ENCODE measurements at places on chromosomes 2 and 18.

- peak; percentile 84 for DNase-seq
These were observed 98.7 kb downstream of the COPS8 start for GRCh38 chr2:237184192-237184918.

- DNase-seq = no peak
These were observed 1246.6 kb upstream of the LRRTM1 start for GRCh38 chr2:81551040-81551634.

- DNase-seq = no peak
These were observed 4.2 kb downstream of the ALPI start for GRCh38 chr2:232460171-232460570.

GRCh38 chr2:109427661-109428091 lies 186.1 kb downstream of the SEPTIN10 start:
- no peak for DNase-seq

DNA sequence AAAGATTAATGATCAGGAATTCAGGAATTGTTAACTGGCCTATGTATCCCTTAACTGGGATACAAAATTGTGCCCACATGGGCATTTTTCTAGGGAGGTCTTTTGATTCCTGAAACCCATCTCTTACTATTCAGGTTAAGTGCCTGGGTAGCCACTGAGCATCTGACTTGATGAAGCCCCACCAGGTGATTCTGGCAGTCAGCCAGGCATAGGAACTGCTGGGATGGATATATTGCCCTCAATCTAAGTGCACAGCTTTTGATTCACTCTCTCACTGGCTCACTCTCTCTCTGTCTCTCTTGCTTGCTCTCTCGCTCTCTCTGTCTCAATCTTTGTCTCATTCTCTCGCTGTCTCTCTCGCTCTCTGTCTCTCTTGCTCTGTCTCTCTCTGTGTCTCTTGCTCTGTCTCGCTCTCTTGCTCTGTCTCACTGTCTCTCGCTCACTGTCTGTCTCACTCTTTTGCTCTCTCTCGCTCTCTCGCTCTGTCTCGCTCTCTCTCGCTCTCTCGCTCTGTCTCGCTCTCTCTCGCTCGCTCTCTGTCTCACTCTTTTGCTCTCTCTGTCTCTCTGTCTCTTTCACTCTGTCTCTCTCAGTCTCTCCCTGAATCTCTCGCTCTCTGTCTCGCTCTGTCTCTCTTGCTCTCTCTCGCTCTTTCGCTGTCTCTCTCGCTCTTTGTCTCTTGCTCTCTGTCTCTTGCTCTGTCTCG lies 22.3 kb downstream of the INPP1 start:
- no peak for DNase-seq

DNA sequence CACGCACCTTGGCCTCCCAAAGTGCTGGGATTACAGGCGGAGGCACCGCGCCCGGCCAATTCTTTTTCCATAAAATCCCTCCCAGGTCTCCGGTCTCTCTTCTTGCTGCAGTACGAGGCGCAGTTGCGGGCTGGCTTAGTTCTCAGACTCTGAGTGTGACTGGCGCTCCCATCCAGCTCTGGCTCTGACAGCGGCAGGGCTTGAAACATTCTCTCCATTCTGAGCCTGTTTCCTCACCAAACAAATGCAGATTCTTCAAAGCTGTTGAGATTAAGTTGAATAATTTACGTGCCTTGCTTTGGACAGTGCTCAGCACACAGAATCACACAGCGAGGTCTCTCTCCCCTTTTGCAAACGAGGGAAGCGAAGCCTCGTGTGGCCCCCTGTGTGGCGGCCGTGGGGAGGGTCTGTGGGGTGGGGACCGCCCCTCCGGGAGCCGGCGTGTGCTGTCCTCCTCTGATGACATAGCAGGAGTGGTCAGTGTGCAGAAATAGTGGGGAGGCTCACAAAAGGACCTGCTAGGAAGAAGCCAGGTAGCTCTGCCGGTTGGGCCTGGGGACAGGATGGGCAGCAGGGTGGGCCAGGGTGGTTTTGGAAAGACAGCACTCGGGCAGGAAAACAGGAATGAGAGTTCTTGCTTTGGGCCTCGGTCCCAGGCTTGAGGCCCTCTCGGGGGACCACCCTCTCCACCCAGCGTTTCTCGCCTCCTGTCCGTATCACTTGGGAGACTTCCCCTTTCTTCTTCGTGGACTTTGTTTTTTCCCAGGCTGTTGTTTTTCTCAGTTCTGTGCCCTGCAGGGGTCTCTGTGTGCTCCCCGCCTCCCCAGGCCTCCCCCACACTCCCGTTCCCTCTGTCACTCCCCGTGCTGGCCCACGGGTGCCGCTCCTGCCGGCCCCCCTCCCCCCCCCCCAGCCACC lies 75.0 kb downstream of the KCNG2 start:
- no peak for DNase-seq

- peak; percentile 89 for DNase-seq
These were observed 107.6 kb upstream of the MAP3K20 start for GRCh38 chr2:172968061-172968469.

- DNase-seq = no peak
These were observed 1.6 kb downstream of the WDR7 start for GRCh38 chr18:56652802-56653201.

DNA sequence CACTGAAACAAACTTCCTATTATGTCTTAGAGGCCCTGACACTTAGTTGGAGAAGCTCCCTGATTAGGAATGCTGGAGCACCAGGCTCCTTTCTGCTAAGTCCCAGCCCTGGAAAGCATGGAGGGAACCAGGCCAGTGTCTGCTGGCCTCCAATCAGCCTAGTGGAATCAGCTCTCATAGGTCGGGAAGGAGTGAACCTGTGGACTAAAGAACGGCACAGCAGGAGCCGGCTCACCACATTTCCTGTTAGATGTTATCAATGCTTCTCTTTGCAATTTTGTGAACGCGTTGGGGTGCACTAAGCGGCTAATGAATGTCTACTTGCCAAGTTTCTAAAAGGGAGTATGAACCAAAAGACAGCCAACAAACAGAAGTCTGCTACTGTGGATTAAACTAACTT lies 296.6 kb downstream of the NAPG start:
- DNase-seq = no peak

DNA sequence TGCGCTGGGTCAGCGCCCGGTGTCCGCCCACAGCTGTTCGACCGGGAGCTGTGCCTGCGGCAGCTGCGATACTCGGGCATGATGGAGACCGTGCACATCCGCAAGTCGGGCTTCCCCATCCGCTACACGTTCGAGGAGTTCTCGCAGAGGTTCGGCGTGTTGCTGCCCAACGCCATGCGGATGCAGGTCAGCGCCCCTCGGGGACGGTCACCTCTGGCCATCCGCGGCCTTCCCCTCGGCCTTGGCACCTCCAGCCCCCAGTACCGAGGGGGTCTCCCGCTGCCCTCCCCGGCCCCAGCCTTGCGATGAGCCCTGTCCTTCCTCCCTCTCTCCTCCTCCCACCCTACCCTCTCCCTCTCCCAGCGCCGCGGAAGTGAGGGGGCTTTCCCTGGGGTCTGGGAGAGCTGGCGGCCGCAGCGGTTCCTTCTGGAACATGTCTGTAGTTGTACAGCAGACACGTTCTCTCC lies 53.2 kb upstream of the GPR17 start:
- DNase-seq = no peak

DNA sequence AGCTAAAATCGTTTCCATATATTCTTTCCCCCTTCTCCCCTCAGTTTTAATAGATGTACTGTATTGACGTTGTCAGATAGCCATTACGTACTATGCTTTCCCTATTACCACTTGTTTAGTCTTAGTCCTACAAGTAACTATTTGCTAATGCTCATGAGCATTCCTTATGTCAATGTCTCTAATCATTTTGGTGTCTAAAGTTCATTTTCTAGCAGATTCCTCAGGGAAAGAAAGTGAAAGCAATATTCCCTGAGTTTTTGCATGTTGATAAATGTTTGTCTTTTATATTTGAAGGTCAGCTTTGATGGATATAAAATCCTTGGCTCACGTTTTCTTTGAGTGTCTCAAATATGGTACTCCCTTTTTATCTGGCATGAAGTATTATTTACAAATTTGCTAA lies 253.3 kb upstream of the STON1 start:
- no peak for DNase-seq

GRCh38 chr18:53686965-53687364 lies 537.5 kb downstream of the MBD2 start:
- no peak for DNase-seq

DNA sequence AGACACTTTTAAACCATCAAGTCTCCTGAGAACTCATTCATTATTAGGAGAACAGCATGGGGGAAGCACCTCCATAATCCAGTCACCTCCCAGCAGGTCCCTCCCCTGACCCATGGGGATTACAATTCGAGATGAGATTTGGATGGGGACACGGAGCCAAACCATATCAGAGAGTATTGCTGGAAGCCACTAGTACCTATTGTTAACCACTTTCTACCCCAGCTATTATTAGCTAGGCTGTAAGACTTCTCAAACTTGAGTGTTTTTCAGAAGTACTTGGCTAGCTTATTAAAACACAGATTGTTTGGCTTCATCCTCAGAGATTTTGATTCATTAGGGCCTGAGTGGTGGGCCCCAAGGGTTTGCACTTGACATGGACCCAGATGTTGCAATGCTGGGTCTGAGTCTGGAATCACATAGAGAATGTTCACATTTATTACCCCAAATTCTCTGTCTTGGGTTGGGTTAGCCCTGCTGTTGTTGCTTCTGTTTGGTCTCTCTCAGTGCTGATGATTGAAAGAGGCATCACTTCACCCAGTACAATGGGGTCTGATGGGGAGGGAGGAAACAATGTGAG lies 506.9 kb downstream of the DPP10 start:
- DNase-seq = no peak

GRCh38 chr2:231687133-231687852 lies 21.0 kb upstream of the PTMA start:
- no peak for DNase-seq

- no peak for DNase-seq
These were observed 37.9 kb upstream of the C1GALT1C1L start for GRCh38 chr2:43714164-43714563.

DNA sequence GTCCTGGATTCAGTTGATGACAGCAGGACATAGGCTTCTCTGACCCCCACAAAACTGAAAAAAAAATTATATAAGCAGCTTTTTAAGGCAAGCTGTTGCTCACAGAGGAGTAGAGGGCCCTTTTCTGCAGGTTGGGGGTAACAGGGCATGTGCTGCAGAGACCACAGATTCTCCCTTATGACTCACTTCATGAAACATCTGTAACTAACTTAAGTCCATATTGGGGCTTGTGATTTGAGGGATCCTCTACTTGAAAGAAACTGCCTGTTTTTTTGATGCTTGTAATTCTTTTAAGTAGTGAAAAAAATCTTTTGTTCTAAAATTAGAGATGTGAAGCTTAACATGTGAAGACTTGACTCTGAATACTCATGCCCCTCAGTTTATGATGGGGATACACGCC lies 33.4 kb downstream of the XRCC5 start:
- peak; percentile 31 for DNase-seq

GRCh38 chr2:133841900-133842299 lies 273.6 kb upstream of the NCKAP5 start:
- peak; percentile 96 for DNase-seq

DNA sequence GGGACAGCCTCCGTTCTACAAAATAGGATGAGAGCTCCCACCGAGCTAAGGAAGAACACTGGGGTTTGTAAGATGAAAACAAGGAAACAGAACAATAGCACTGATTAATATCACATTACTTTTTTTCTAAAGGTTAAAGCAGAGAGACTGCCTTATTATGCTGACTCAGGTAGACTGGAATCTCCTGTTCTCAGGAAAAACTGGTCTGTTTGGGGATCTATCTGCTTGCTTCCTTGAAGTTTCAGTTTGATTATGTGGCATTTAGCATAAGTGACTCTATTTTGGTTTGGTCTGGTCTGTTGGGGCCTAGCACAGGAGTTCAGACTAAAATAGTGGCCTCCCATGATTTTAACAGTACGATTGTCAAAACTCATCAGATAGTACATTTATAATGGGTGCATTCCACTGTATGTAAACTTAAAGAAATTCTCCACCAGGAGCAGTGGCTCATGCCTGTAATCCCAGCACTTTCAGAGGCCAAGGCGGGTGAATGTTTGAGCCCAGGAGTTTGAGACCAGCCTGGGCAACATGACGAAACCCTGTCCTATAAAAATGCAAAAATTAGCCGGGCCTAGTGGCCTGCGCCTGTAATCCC lies 64.1 kb upstream of the NDUFV2 start:
- no peak for DNase-seq

GRCh38 chr18:28287146-28287545 lies 110.2 kb upstream of the CDH2 start:
- no peak for DNase-seq

GRCh38 chr18:23401400-23402347 lies 51.4 kb upstream of the RIOK3 start:
- DNase-seq = peak; percentile 56

- no peak for DNase-seq
These were observed 10.3 kb upstream of the ZBTB7C start for GRCh38 chr18:48419277-48420022.

DNA sequence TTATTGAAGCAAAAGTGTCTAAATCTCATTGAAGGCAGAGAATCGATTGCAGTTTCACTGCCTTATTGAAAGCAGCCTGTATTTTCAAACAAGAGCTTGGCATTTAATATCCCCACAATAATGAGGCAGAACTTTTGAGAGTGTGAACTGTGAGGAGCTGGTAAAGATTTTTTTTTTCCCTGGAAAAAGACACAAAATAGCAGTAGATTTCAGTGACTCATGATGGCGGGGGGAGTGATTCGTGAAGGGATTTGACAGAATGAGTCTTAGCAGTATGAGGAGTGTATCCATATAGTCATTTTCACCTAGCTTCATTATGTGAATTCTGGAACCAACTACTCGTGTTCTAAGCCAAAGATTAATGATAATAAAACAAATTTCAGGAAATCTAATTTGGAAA lies 242.9 kb downstream of the ARL6IP6 start:
- DNase-seq = no peak

DNA sequence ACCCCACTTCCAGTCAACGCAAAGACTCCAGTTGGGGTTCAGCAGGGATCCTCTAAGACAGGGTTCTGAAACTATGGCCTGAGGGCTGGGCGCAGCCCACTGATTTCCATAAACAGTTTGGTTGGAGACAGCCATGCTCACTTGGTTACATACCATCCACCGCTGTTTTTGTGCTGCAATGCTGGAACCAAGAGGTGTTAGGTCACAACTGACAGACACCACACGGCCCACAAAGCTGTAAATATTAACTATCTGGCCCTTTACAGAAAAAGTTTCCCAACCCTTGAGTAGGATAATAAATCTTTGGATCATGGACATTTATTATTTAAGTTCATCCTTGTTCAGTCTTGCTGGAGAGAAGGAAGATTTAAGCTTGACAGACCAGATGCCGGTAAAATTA lies 8.4 kb upstream of the CD226 start:
- no peak for DNase-seq

GRCh38 chr2:188984065-188984491 lies 9.9 kb downstream of the COL3A1 start:
- DNase-seq = no peak

All from brain microvascular endothelial cell (primary cell).